Placental pericyte (primary cell): ENCODE measurements at places on chromosomes 5 and 9. TPM values are rescaled to one million over a fixed set of nuclear protein-coding genes. Genes with fewer than 3 reads are reported as not detected.

Gene CD74
- total RNA-seq, result 1.7 and 2.8 TPM in 2 replicates

Gene NPR3
- total RNA-seq, result 2.0 and 6.4 TPM in 2 replicates

Gene ELAVL2
- not detected in 2 replicates for total RNA-seq

Gene CNTFR
- total RNA-seq, result not detected in 2 replicates

Gene CACFD1
- 6.4 and 13.8 TPM in 2 replicates for total RNA-seq

Gene ARL14EPL
- total RNA-seq, result not detected in 2 replicates

Gene HMGCR
- total RNA-seq, result 102 and 187 TPM in 2 replicates

Gene PCDHGA4
- 5.0 and 6.1 TPM in 2 replicates for total RNA-seq

Gene WWC1
- 2.2 and 4.7 TPM in 2 replicates for total RNA-seq

Gene SPINK6
- total RNA-seq, result not detected in 2 replicates

Gene LRRC26
- total RNA-seq, result not detected in 2 replicates

Gene PCDH12
- under 0.01 TPM in 1 of 2 replicates, not detected in the other for total RNA-seq

Gene NUDT12
- total RNA-seq, result 2.6 and 7.4 TPM in 2 replicates

Gene N4BP3
- 0.22 and 0.43 TPM in 2 replicates for total RNA-seq

Gene CHSY3
- 8.3 and 15.6 TPM in 2 replicates for total RNA-seq

Gene SNCAIP
- 7.0 and 7.7 TPM in 2 replicates for total RNA-seq

Gene PDLIM4
- total RNA-seq, result 26.9 and 91.1 TPM in 2 replicates

Gene OLFM1
- 0.14 and 0.44 TPM in 2 replicates for total RNA-seq

Gene IPPK
- total RNA-seq, result 10.9 and 17.2 TPM in 2 replicates

Gene TESK1
- total RNA-seq, result 14.9 and 21.2 TPM in 2 replicates

Gene OR1J2
- total RNA-seq, result not detected in 2 replicates

Gene KLF9
- 39.2 and 51.2 TPM in 2 replicates for total RNA-seq

Gene PRSS3
- total RNA-seq, result 1.3 and 8.0 TPM in 2 replicates

Gene CDKN2B-AS1
- 4.6 and 9.2 TPM in 2 replicates for total RNA-seq

Gene UGT3A1
- not detected in 2 replicates for total RNA-seq

Gene CD180
- not detected in 2 replicates for total RNA-seq

Gene KIF27
- 3.1 and 4.4 TPM in 2 replicates for total RNA-seq

Gene SCGB3A2
- not detected in 2 replicates for total RNA-seq

Gene LURAP1L
- total RNA-seq, result 14.6 and 140 TPM in 2 replicates

Gene CSF1R
- total RNA-seq, result 0.66 and 1.1 TPM in 2 replicates

Gene PCDHGB6
- total RNA-seq, result 4.3 and 5.3 TPM in 2 replicates

Gene CTSV
- 0.44 TPM in 1 of 2 replicates, not detected in the other for total RNA-seq

Gene ZNF483
- 0.44 and 0.86 TPM in 2 replicates for total RNA-seq

Gene C5orf52
- not detected in 2 replicates for total RNA-seq

Gene CMYA5
- total RNA-seq, result 0.29 and 2.0 TPM in 2 replicates

Gene ZNF354B
- 7.7 and 9.0 TPM in 2 replicates for total RNA-seq

Gene ENTPD8
- not detected in 2 replicates for total RNA-seq

Gene PTGDS
- 4.2 and 78.6 TPM in 2 replicates for total RNA-seq

Gene ARAP3
- total RNA-seq, result 6.1 and 20.0 TPM in 2 replicates

Gene ANKRA2
- 15.3 and 16.9 TPM in 2 replicates for total RNA-seq

Gene ADCY2
- total RNA-seq, result not detected in 2 replicates
